ENCODE measurements at places on chromosomes 5 and 9. TPM values are rescaled to one million over a fixed set of nuclear protein-coding genes. Genes with fewer than 3 reads are reported as not detected.

Gene FCN2
- total RNA-seq = not detected

Gene UBE2QL1
- not detected for total RNA-seq

Gene PCDHA4
- total RNA-seq = not detected

Gene NXNL2
- not detected for total RNA-seq

- DNase-seq = no peak
- no peak overlapping the region for H3K27ac ChIP-seq
- no peaks in the 10 kb centered on the region for H3K27me3 ChIP-seq
- H3K4me1 ChIP-seq = no peaks in the 10 kb centered on the region
- H3K36me3 ChIP-seq = no peaks in the 10 kb centered on the region
Measured at GRCh38 chr9:110015759-110016158, 192.2 kb downstream of the C9orf152 start.

All from Karpas-422 (cell line).